ENCODE measurements at places on chromosomes 12 and 14.

DNA sequence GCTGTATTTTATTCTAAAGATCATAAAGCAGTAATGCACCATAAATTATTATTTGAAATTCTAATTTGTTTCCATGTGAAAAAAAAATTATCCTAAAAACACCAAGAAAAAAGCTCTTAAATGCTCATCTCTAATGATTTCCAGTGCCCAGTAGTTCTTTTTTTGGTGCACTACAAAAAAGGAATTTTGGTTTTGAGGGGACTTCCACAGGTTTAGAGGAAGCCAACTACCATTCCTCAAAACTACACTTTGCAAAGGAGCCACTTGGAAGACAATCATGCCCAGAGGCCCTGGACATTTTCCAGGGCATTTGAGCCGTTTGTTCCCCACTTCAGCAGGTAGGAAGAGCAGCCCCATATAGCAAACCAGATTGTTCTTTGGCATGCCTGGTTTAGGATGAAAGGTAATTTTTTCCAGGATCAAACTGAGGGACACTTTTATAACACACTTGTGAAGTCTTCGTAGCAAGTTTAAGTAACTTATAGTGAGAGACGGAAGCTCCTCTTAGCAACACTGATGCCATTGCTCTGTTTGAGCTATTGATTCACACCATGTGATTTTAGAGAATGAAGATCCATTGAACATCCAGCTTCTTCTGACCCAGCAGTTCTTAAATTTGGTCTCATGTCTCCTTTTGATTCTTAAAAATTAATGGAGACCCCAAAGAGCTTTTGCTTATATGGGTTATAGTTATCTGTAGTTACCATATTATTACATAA lies 187.9 kb downstream of the ETV6 start:
- no peak for DNase-seq

DNA sequence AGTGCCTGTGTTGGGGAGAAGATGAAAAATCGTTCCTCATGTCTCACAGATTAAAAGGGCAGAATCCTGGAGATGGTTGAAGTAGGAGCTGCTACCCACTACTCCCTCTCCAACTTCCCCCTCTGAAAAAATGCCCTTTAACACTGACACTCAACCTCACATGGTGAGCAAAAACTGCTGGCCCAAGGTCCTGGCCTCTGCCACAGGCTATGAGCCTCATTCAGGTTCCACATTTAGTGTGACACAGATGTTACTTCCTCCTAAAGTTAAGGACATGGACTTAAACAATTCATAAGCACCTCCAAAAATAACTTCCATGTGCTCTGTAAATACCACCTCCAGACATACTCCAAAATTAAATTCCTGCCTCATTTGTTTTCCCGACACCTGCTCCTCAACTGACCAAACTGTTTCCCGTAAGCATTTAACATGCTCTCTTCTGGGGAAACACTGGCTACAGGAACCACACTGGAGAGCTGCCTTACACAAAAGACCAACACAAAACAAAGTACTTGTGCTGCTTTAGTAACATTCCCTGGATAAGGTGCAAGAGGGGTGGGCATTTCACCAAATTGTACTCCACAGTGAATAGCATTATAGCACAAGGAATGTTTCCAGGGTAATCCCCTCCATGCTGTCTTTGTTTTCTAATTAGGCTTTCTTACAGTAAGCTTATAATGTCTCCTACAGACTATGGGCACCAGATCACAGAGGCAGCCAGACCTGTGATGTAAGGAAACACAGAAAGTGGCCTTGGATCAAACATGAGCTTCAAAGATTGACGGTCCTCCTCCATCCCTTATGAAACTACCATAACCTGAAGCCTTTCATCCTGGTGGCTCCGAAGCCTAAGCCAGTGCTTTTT lies 57.0 kb downstream of the PHLDA1 start:
- no peak for DNase-seq

- no peak for DNase-seq
Measured at GRCh38 chr14:62158779-62159178, 396.6 kb downstream of the SNAPC1 start.

DNA sequence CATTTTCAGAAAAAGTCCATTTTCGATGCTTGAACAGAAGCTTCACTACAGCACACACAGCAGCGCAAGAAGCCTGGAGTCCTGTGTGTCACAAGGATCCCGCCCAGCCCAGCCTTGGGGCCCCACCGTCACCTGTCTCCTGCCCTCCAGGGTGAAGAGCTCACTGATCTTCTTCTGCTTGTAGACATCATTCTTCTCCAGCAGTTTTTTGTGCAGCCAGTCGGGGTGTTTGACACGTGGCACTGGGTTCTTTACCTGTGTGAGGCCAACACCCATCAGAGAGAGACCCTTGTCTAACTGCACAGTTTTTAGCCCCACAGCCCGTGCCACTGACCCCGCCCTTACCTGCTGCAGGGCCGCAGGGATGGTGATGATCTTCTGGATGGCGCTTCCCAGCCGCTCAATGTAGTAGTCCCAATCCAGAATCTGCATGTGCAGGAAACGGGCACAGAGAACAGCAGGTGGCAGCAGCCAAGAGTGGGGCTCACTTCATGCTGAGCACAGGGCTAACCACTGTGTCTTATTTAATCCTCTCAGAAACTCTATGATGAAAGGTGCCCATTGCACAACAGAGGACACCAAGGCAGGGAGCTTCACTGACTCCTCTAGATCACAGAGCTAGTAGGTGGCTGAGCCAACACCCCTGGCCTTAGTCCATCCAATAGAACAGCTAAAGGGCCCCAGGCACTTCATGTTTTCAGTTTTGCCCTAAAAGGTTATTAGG lies 30.0 kb downstream of the POLE start:
- no peak for DNase-seq

DNA sequence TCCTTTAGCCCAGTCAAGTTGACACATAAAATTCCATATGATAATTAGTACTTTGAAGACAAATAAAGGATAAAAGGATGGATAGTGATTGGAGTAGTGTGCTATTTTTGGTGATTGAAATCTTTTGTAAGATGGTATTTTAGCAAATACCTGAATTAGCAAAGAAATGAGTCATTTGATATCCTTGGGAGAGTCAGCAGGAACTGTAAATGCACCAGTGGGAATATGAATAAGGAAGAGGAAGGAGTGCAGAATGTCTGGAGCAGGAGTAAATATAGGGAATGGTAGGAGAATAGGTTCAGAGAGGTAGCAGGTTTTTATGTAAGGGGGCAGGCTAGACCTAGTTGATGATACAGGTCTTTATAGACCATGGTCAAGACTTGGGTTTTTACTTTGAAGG lies 75.0 kb downstream of the TRMT5 start:
- DNase-seq = no peak

Data from stimulated activated CD4-positive, alpha-beta T cell treated with anti-CD3 and anti-CD28 coated beads, Interleukin-12 subunit alpha, Interleukin-12 subunit beta, amount 100 ng/mL, for 4 hours (primary cell).